RCC 7860 (cell line): ENCODE measurements at places on chromosomes 1 and 21.

DNA sequence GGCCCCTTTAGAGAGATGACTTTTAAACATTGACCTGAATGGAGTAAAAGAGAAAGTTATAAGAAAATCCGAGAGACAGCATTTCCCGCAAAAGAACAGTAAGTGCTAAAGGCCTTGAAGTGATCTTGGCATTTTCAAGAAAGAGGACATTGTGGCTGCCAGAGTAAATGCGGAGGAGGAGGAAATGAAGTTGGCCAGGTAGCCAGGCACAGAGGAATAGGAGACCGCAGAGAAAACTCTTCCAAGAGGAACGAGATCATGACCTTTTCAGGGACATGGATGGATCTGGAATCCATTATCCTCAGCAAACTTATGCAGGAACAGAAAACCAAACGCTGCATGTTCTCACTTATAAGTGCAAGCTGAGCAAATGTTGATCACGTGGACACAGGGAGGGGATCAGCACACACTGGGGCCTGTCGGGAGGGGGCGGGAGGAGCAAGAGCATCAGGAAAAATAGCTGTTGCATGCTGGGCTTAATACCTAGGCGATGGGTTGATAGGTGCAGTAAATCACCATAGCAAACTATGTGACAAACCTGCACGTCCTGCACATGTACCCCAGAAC, 49.7 kb downstream of the EEIG2 start:
- no peak for DNase-seq

DNA sequence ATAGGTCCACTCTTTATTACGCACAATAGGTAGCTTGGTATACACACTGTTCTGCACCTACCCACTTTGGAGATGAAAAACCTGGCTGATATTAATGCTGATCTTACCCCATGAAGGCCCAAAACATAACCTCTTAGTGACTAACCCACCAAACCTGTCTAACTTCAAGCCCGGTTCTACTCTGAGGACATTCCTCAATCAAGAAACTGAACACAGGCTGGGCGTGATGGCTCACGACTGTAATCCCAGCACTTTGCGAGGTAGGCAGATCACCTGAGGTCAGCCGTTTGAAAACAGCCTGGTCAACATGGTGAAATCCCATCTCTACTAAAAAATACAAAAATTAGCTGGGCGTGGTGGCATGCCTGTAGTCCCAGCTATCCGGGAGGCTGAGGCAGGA, 50.5 kb downstream of the EYA3 start:
- DNase-seq, result no peak

- no peak for DNase-seq
These were observed 10.7 kb downstream of the LRRC47 start for GRCh38 chr1:3785456-3786157.

DNA sequence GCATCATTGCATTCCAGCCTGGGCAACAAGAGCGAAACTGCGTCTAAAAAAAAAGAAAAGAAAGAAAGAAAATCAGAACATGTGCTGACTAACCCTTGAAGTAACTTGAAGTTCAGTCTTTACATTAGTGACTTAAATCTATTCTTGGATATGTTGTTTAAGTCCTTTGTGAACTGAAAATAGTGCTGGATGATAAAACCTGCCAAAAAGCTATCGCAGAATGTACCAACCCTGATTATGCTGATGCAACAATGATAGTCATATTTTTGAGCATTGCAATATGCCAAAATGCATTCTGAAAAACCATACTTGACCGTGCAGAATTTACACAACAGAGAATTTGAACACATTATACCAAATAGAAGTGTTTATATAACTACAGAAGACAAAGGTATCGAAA, 30.7 kb downstream of the SHISAL2A start:
- DNase-seq, result no peak

DNA sequence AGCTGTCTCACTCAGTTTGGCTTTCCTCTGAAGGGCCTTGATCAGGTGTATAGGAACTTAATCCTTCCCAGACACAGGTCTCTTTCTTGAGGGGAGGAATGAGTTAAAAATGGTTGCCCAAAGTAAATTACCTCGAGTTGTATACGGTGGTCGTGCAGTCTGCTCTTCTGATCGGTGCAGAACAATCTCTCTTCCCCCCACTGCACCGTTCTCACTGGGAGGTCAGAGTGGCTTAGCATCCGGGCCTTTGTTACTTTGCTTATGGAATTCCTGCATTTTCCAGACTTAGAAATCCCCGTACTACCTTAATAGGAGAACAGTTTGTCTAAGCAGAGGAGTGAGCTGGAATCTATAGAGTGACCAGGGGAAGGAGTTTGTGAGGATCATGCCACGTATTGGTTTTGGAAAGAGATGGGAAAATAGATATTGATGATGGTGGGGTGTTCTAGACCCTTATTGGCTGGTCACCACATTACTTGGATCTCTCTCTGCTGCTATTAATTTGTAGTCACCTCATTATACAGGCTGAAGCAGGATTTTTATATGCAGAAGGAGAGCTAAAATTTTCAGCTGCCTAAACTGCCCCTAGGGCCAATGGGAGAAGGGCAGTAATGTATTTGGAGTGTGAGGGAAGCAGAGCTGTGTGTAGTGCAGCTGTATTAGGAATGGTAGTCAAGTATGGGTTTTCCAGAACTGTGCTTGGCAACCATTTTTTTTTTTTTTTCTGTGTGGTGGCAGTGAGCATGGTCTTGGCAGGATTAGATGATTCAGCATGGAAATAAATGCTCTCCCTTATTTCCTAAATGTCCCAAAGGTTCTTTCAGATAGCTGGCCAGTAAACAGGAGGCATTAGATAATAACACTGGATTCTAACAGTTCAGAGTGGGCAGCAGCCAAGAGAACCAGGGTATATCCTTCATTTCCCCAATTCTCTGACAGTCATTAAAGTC, 81.5 kb downstream of the NDUFS5 start:
- peak; percentile 9 for DNase-seq

DNA sequence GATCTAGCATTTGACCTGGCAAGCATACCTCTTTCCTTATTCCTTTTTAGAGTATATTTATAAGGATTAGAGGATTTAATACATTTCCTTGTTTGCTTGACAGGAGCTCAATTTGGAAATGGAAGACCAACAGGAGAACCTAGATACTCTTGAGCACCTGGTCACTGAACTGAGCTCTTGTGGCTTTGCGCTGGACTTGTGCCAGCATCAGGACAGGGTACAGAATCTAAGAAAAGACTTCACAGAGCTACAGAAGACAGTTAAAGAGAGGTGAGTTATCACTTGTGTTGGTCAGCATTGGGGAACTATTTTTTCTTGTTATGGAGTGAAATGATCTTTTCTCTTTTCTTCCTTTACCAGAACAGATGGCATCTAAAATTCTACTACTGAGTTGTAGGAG, 123.4 kb upstream of the BMP8A start:
- no peak for DNase-seq

DNA sequence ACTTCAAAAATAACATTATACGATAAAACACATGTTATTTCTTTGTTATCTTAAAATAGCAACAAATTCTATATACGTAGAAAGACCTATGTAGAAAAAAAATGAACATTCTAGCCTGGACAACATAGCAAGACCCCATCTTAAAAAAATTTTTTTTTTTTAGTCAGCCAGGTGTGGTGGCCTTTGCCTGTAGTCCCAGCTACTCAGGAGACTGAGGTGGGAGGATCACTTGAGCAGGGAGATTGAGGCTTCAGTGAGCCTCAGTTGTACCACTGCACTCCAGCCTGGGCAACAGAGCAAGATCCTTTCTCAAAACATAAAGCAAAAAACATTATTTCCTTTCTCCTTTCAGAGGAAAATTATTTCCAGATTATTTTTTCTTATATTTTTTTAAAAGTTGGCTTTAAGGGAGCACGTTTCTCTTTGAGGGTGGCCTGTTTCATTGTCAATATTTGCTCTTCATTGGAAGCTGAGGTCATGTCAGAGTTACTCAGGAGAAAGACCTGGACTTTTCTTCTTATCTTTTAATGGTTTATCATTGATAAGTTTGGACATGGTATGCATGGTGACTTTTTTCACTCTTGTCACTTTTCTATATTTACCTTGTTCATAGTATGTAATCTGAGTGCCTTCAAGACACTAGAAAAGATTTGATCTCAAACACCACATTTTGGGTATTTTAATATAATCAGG, 32.0 kb downstream of the NFIA start:
- DNase-seq, result no peak

DNA sequence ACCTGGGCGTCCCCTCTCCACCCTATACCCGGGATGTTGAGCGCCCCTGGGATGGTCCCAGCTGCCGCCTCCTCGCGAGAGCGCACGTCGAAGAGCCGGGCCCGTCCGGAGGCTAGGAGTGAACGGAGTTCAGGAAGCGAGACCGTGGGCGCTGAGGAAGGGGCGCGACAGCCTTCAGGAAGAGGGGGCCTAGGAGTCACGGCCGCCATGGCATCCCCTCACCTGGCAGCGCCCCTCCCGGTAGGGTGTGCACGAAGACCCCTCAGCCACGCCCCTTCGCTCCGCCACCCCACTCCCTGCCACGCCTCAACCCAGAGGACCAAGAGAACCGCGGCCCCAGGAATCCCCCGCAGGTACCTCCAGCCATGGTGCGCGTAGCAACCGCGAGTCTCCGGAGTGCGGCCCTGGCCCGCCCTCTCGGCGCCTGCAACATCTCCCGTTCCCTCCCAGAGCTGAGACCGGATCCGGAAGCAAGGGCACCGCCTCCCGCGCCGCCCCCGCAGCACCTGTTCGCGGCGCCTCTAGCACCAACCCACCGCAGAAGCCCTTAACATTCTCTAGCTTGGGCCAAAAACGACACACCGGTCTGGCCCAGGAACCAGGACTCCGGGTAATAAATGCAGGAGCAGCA, at the start of gene TSTD1:
Gene TSTD1 (minus strand): TSS at position 442 of the 631 bp plus-strand sequence. CDS start 75 bp downstream, at position 367.
- no peak for DNase-seq

GRCh38 chr1:59298710-59299346, 1.9 kb downstream of the FGGY start:
- peak; percentile 56 for DNase-seq

- DNase-seq, result peak; percentile 14
These were observed 324.1 kb downstream of the BARHL2 start for GRCh38 chr1:90393025-90393424.

DNA sequence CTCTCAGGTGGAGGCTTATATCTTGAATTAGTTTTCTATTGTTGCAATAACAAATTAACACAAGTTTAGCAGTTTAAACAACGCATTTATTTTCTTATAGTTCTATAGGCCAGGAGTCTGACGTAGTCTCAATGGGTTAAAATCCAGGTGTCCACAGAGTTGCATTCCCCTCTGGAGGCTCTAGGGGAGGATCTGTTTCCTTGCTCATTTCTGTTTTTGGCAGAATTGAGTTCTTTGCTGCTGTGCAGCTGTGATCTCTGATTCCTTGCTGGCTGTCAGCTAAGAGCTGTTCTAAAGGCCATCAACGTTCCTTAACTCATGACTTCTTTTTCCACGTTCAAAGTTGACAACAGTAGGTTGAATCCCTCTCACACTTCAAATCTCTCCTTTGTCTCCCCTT, 31.8 kb downstream of the S100A10 start:
- no peak for DNase-seq

- no peak for DNase-seq
These were observed 77.7 kb downstream of the CYYR1 start for GRCh38 chr21:26495283-26495849.

DNA sequence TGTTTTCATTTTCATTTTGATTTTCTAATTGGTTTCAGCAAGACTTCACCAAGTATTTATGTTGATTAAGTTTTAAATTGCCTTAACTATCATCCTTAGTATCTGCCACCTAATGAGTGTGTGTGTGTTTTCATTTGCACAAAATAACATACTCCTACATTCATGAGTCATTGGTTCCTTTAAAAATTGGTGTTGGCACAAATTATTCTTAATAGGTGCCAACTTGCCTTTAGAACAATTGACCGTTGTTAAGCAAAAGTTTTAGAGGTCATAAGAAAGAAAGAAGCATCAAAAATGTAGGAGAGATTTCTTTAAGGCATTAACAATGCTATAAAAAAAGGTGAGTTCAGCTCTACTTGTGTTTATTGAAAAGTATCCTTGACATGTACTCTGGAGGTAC, 77.5 kb downstream of the FNBP1L start:
- DNase-seq, result no peak

DNA sequence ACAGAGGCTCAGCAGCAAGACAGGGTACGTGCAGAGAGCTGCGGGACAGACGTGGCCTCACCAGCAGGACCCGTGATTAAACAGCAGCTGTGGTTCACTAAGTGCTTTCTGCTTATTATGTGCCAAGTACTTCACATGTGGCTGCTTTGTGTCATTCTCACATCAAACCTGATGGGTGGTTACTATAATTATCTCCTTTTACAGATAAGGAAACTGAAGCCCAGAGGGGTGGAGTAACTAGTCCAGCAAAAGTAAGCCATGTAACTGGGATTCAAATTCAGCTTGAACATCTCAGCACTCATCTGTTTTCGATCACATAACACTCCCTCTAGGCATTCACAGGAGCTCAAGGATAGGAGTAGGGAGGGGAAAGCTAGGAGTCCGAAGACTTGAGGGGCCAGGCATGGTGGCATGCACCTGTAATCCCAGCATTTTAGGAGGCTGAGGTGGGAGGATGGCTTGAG, 50.8 kb upstream of the CLIC4 start:
- no peak for DNase-seq

DNA sequence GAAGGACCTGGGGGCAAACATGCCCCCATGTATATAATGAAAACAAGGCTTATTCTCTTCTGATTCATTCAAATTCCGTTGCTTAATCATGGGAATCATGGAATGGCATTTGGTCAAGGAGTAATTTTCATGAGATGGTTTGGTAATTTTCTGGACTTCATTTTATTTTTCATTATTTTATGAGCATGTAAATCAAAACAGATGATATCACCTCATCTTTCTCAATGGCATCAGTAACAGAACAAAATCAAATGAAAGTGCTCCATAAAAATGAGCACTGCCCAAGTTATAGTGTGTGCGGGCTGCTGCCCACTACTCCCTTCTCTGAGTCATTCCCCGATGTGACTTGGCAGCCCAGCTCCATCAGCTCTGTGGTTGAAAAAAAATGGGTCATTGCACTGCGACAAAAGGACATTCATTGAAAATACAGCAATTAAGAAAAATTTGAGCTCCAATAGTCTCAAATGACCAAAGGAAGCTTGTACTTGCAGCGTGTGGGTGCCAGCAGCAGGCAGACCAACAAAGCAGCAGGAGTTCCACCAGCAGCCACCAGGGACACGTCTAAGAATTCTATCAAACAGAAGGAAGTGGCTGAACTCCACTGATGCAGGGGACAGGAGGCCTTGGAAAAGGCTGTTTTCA, 84.3 kb upstream of the VAV3 start:
- DNase-seq, result peak; percentile 89

- peak; percentile 54 for DNase-seq
These were observed 35.3 kb upstream of the BCAR3 start for GRCh38 chr1:93716941-93717368.

GRCh38 chr1:218718206-218718605, 373.1 kb downstream of the TGFB2 start:
- DNase-seq, result no peak
